ENCODE measurements at places on chromosomes 1 and 21.

GRCh38 chr1:111448482-111448917 is 556 bp downstream of the WDR77 start:
- DNase-seq, result no peak
- H3K4me1 ChIP-seq, result peaks cover 66% of the 10 kb centered on the region
- peaks cover 73% of the 10 kb centered on the region for H3K36me3 ChIP-seq
- peak overlapping the region; percentile 100 for H3K4me3 ChIP-seq

DNA sequence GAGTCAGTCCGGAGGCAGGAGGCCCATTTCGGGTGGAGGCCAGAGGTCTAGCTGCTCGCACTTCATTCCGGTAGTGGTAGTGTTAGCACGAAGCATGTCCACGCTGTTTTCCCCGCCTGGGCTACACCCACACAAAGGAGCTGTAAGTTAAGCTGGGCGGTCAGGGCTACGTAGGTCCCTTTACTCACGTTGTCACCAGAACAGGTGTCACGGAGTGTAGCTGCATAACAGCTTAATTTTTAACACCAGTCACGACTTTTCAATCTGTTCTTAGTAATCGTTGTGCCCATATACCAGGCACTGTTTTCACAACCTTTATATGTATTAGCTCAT is 15.6 kb downstream of the HLX start:
- no peaks in the 10 kb centered on the region for H3K36me3 ChIP-seq
- peaks cover 36% of the 10 kb centered on the region for H3K4me1 ChIP-seq
- peaks cover 44% of the 10 kb centered on the region for H3K27me3 ChIP-seq
- no peak overlapping the region for H3K27ac ChIP-seq

DNA sequence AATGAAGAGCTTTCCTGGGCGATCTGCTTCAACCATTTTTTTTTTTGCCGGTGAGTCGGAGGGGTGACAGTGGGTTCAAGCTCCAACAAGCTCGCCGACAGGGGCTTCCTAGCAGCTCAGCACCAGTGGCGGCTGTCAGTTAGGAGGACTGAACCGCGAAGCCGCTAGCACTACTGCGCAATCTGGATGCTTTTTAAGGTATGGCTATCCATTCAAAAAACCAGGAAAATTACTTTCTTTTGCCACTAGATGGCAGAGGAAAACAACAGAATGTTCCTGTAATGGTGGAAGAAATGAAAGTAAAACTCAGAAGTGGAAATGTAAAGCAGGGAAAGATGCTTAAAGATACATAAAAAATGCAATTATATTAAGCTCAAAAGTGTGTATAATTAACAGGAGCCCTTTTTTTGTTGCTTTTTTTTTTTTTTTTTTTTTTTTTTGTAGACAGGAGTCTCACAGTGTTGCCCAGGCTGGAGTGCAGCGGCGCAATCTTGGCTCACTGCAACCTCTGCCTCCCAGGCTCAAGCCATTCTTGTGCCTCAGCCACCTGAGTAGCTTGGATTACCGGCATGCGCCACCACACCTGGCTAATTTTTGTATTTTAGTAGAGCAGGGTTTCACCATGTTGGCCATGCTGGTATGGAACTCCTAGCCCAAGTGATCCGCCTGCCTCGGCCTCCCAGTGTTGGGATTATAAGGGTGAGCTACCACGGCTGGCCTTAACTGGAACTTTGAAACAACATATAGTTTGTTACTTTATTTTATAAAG is 8.5 kb downstream of the KYAT3 start:
- H3K36me3 ChIP-seq, result peaks cover 60% of the 10 kb centered on the region
- DNase-seq, result no peak
- peak overlapping the region; percentile 29 for H3K4me3 ChIP-seq
- H3K27me3 ChIP-seq, result no peaks in the 10 kb centered on the region
- peak overlapping the region; percentile 56 for H3K27ac ChIP-seq
- peaks cover 62% of the 10 kb centered on the region for H3K4me1 ChIP-seq

- no peak overlapping the region for H3K4me3 ChIP-seq
- H3K27ac ChIP-seq, result no peak overlapping the region
- no peaks in the 10 kb centered on the region for H3K4me1 ChIP-seq
- H3K36me3 ChIP-seq, result no peaks in the 10 kb centered on the region
- no peak for DNase-seq
Measured at GRCh38 chr1:202698276-202698675, 12.0 kb downstream of the SYT2 start.

- no peaks in the 10 kb centered on the region for H3K4me1 ChIP-seq
- H3K36me3 ChIP-seq, result no peaks in the 10 kb centered on the region
- no peak overlapping the region for H3K4me3 ChIP-seq
- peaks cover 32% of the 10 kb centered on the region for H3K27me3 ChIP-seq
Measured at GRCh38 chr1:159999204-159999603, 32.6 kb downstream of the PIGM start.

DNA sequence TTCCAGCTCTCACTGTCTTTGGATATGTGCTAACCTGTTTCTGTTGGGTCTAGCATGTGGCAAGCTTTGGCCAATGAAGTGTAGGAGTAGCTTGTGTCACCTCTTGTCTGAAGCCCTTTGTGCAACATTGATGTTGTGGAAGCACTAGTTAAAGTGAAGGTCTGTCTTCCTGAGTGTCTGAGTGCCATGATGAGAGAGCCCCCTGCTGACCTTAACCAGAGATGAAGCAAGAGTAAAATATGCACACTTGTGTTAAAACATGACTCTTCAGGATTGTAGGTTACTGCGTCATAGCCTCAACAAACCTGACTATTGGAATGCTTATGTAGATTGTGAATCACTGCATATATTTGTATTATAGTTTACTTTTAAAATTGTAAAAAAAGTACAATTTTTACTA is 103.7 kb downstream of the NCAM2 start:
- no peak overlapping the region for H3K4me3 ChIP-seq
- no peaks in the 10 kb centered on the region for H3K27me3 ChIP-seq
- H3K4me1 ChIP-seq, result no peaks in the 10 kb centered on the region
- no peak overlapping the region for H3K27ac ChIP-seq
